ENCODE measurements at places on chromosomes 1 and 21.

GRCh38 chr1:177686933-177687332 lies 282.9 kb downstream of the SEC16B start:
- DNase-seq, result no peak

- DNase-seq, result no peak
These were observed 50.4 kb upstream of the RIPK4 start for GRCh38 chr21:41817228-41817627.

- DNase-seq, result no peak
These were observed 56.4 kb downstream of the SASS6 start for GRCh38 chr1:100076319-100076718.

DNA sequence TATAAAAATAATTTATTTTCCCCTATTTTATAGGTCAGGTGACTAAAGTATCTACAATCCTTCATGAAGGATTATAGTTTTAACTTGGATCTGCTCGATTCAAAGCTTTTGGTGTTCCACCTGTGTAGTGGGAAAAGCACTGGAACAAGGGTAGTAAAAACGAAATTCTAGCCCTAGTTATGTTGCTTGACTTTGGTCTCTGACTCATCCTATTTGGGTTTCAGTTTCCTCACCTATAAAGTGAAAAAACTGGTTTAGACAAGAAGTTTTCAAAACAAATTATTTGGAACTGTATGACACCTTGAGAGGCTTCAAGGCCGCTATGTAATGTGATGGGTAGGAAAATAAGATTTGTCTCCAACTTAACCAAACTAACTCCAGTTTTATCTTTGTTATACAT lies 505.2 kb upstream of the ZRANB2 start:
- no peak for DNase-seq

- DNase-seq, result no peak
These were observed 235.2 kb upstream of the IRF2BP2 start for GRCh38 chr1:234845097-234845660.

- DNase-seq, result no peak
These were observed 114.4 kb downstream of the CENPF start for GRCh38 chr1:214717351-214717750.

- no peak for DNase-seq
These were observed 1.0 kb upstream of the PIGV start for GRCh38 chr1:26786437-26787380.

- no peak for DNase-seq
These were observed 7.2 kb downstream of the CDA start for GRCh38 chr1:20596106-20596505.

GRCh38 chr1:61323681-61324328 lies 241.4 kb downstream of the NFIA start:
- no peak for DNase-seq

GRCh38 chr1:116713474-116713873 lies 40.8 kb upstream of the CD2 start:
- DNase-seq, result no peak

DNA sequence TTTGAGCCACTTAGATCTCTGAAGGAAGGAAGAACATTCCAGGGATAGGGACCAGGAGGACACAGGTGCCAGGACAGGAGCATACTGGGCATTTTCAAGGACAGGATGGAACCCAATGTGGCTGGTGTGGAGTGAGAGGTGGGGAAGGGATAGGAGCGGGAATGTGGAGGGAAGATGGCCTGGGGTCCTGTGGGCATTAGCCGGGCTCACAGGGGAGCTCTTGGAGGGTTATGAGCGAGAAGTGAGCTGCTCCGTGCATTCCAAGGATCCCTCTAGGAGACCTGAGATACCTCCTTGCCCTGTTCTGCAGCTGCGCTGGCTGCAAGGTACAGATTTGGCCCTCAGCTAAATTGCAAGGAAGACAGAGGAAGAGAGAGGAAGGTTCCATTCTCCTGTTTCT lies 87.5 kb downstream of the IER5 start:
- DNase-seq, result no peak

DNA sequence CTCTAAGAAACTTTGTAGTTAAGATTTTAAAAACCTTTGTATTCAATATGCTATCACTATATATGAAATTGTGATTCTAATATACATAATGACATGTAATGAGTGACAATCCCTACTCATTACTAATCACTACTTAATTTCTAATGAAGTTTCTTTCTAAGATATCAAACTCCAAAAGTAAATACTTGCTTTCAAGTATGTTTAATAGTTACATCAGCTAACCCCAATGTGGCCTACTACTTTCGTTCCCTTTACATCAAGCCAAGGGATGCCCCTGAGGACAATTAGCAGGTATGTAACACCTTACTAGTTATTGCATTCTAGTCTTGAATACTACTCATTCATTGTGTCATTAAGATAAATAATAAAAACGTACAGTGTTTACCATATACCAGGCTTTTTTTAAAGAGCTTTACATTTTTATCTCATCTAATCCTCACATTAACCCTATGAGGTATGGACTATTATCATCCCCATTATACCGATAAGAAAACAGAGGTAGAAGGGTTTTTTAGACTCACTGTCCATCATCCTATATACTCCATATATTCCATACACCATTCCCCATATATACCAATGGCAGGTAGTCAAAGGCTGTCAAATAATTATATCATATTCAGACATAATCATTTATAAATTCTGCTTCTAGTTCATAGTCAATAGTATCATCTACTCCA lies 4.2 kb downstream of the PPP1R15B start:
- no peak for DNase-seq

DNA sequence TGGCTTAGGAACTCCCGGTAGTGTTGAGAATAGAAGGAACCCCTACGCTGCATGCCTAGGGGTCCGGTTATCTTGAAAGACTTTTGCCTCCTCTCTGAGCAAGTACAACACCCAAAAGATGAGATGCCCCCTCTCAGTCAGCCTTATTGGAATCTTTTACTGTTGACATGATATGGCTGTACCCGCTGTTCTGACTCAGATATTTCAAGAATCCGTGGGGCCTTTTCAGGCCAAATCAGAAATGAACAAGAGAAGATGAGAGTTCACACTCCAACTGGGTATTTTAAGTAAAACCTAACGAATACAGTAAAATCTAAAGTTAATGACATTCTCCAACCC lies 164.2 kb downstream of the PPIAL4G start:
- DNase-seq, result no peak

DNA sequence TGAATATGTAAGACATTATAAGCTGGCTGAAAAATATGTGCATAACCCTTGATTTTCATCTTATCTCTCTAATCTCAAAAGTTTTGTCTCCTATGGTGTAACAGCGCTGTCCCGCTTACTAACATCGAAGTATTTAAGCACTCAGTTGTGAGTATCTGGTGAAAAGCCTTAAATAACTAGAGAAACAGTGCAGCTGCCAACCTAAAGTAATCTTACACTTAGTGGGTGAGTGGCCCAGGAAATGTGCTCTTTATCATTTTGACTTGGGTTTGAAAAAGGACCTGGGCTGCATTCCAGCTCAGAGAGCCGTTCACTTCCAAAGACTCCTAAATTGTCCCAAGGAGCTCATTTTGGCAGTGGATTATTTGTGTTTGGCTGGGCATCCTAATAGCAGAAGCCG lies 225.9 kb downstream of the SPATA17 start:
- DNase-seq, result no peak

DNA sequence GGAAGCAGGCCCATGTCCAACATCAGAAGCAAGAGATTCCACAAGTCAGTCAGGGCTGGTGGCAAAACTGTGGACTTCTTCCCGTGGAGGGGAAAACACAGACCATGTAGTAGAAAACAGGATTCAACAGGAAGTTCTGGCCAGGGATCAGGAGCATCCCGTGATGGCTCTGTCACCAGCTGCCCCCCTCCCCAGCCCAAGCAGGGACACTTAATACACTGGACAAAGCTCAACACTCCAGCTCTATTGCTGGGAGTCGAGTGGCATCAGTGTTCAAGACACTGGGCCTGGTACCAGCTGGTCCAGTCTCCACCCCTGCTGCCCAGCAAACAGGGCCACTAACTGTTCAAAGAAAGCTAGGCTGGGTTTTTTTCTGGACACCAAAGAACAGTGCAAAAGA lies 3.7 kb downstream of the SLC45A3 start:
- no peak for DNase-seq

- DNase-seq, result no peak
These were observed 160.5 kb downstream of the ZBTB18 start for GRCh38 chr1:244211559-244211944.

DNA sequence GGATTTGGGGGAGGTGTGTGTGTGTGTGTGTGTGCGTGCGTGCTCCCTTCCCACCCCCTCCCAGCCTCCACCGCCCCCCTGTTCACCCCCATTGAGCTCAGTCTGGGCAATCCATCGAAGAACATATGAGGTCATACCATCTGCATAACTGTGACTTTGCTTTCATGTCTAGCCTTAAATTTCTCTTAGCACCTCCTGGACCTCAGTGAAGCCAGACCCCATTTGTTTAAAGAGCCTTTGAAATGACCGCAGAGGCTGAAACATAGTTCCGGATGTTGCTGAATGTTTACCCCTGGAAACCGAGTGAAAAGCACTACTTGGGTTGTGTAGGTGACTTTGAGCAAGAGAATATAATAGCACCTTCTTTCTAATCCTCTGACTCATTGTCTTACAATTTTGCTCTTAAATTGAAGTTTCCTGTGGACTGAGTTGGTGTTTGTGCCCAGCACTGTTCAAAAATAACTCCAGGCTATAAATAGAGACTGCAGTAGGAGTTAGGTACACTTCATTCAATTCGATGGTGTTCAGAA lies 75.4 kb downstream of the UBE4B start:
- no peak for DNase-seq

DNA sequence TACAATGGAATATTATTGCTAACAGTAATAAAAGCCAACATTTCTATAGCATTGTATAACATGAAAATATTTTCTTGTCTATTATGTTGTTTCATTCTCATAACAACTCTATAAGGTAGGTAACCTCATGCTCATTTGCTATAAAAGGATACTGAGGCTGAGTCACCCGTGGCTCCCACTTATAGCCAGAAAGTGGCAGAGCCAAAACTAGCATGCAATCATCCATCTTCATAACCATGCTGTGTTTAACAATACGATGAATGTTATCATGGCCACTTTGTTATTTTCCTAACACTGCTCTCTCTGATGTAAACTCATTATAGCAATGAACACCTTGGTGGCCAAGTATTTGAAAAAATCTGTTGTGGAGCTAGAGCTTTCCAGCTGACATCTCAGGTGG lies 80.8 kb upstream of the JUN start:
- DNase-seq, result no peak

- DNase-seq, result no peak
These were observed 7.5 kb downstream of the KCNA10 start for GRCh38 chr1:110511436-110511835.

DNA sequence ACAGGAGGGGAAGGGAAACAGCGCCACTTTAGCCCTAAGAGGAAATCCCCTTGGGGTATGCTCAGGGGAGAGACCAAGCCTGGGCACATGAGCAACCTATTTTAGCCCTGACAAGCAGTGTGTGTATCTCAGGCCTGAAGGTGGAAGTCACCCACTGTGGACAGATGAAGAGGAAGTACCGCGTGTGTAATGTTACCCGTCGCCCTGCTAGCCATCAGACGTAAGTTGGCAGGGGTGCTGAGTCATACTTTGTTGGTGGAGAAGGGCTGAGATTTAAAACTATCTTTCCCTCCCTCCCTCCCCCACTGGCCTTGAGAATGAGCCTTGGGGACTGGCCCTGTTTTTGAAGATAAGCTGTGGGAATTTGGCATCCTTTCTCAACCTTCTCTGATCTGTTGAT lies 11.2 kb downstream of the AGO1 start:
- no peak for DNase-seq

GRCh38 chr1:50271968-50272578 lies 151.2 kb downstream of the DMRTA2 start:
- DNase-seq, result no peak

DNA sequence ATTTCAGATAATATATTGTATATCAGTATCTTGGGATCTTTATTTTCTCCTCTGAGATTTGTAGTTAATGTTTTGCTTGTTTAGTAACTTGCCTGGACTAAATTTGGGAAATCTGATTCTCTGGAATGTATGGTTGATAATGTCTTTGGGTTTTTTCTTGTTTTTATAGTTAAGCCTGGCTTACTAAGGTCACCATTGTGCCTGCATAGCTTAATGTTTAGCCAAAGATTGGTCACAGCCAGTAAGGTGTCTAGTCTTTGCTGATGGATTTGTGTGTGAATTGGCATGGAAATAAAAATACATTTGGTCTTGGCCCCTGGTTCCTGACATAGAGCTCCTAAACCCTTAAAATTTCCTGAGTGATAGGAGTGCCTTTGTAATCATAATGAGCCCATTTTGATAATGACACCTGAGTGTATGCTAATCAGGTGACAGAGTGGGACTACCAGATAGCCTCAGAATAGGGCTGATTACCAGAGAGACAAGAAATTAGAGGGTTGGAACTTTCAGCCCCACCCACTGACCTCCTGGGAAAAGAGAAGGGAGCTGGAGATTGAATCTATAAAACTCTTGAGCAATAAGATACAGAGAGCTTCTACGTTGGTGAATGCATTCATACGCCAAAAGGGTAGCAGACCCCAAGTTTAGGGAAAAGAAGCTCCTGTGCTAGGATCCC lies 47.9 kb upstream of the NUF2 start:
- no peak for DNase-seq

DNA sequence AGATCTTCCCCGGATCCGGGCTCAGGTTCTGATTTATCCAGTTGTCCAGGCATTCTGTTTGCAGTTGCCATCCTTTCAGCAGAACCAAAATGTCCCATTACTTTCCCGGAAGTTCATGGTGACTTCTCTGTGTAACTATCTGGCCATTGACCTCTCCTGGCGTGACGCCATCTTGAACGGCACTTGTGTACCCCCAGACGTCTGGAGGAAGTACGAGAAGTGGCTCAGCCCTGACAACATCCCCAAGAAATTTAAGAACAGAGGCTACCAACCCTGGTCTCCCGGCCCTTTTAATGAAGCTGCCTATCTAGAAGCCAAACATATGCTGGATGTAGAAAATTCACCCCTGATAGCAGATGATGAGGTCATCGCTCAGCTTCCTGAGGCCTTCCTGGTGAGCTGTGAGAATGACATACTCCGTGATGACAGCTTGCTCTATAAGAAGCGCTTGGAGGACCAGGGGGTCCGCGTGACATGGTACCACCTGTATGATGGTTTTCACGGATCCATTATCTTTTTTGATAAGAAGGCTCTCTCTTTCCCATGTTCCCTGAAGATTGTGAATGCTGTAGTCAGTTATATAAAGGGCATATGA lies 22.4 kb downstream of the AADACL4 start:
- DNase-seq, result no peak

DNA sequence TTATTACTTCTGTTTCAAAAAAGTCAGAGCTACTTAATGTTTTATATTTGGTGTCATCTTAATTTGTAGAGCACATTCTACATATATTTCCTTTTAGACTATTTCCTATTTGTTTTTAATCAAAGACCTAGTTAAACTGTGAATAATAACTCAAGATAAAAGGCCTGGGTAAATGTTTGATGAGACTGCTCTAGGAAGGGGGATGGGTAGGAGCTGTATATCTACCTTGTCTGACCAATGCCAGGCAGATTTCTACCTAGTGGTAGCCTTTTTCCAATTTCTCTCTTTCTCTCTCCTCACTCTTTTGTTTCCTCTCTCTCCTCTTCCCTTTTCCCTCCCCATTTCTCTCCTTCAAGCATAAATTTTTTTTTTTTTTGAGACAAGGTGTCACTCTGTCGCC lies 31.9 kb upstream of the IVNS1ABP start:
- no peak for DNase-seq
